ENCODE measurements at places on chromosomes 2 and 18. TPM values are rescaled to one million over a fixed set of nuclear protein-coding genes. Genes with fewer than 3 reads are reported as not detected.

Gene RAB31
- 22.0 TPM for total RNA-seq

Gene KIF1A
- 0.73 TPM for total RNA-seq

Gene LANCL1
- total RNA-seq = 22.6 TPM

Gene CBLN2
- total RNA-seq = 0.42 TPM

Gene POLR1A
- 20.3 TPM for total RNA-seq

Gene REG3A
- total RNA-seq = not detected

Gene RAPH1
- total RNA-seq = 5.2 TPM

Gene PDE1A
- total RNA-seq = 0.11 TPM

Gene SP100
- total RNA-seq = 26.1 TPM

Gene INHBB
- 20.0 TPM for total RNA-seq
